Dermis microvascular lymphatic vessel endothelial cell (primary cell): ENCODE measurements at places on chromosomes 16 and 17. TPM values are rescaled to one million over a fixed set of nuclear protein-coding genes. Genes with fewer than 3 reads are reported as not detected.
A peak's percentile ranks its signal among the peaks of the same experiment; 100 is the strongest.

The CHD9NB gene
- 0.13 and 0.39 TPM in 2 replicates for total RNA-seq

DNA sequence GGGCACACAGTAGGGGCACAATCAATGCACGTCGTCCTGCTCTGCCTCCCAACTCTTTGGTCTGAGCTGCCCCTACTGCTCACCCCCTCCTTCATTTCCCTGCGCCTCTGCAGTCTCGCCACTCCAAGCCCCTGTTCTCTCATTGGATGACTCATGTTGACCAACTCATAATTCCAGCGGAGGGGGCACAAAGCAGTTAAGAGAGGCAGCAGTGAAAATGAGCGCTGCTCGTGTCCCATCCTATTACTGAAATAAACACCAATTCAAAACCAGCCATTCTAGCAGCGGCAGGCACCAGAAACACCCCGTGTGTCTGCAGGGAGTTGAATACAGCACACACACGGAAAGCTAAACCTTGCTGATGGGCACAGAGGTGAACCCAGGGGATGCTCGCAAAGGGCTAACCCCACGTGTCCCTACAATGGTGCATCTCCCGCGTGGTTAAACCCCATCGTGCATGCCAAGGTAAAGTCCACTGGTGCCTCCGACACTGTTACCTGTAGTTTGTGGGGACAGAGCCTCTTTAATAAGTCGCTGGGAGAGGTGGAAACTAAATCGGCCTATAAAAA lies 310.4 kb downstream of the XYLT1 start:
- DNase-seq = no peak

- DNase-seq = peak; percentile 31
These were observed 6.8 kb downstream of the UBALD2 start for GRCh38 chr17:76271669-76272540.

DNA sequence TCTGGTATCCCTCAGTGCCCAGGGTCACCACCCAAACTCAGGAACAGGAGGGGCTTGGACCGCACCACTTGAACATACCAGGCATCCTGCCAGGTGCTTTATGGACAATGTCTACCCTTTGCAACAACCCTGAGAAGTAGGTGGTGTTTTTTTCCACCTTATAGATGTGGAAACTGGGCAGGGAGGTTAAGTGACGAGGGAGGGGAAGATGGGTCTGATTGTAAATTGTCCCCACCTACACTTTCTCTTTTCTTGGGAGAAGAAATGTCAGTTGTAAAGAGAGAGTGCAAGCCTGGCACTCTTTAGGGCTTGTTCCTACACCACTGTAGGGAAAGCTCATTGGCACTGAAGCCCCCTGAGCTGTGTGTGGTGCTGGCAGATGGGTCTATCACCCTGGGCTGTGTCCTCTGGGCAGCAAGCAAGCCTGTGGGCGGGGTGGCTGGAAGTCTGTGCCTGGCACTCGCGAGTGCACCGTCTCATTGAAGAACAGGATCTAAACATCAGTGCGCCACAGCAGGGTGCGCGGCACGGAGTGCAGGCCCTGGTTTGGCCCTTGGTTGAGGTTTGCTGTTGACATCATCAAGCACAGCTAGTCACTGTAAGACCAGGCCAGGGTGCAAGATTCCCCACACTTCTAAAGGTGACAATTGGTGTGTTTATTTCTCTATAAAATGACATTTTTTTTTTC lies 15.1 kb downstream of the NOD2 start:
- no peak for DNase-seq

DNA sequence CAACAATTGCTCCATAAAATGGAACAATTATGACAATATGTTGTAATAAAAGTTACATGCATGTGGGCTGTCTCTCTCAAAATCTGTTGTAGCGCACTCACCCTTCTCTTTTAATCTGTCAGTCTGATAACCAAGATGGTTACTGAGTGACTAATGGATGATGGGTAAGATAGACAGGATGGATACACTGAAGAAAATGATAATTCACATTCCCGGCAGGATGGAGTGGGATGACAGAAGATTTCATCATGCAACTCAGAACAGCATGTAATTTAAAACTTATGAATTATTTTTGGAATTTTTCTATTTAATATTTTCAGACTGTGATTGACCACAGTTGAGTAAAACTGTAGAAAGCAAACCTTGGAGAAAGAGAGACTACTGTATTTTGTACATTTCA lies 30.5 kb downstream of the CDH13 start:
- no peak for DNase-seq

DNA sequence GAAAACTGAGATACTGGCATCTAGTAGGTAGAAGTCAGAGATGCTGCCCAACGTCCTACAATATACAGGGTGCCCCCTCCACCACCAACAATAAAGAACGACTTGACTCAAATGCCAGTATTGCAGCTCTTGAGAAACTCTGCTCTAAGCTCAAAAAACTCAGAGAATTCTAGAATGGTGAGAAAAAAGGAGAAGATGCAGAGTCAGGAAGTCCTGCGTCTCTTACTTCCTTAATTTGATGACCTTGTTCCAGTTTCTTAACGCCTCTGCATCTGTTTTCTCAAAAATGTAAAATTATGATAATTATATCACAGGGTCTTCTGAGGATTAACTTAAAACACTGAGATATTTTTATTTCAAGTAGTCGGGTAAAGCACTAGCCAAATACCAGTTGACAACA lies 1.7 kb upstream of the HSBP1 start:
- no peak for DNase-seq

DNA sequence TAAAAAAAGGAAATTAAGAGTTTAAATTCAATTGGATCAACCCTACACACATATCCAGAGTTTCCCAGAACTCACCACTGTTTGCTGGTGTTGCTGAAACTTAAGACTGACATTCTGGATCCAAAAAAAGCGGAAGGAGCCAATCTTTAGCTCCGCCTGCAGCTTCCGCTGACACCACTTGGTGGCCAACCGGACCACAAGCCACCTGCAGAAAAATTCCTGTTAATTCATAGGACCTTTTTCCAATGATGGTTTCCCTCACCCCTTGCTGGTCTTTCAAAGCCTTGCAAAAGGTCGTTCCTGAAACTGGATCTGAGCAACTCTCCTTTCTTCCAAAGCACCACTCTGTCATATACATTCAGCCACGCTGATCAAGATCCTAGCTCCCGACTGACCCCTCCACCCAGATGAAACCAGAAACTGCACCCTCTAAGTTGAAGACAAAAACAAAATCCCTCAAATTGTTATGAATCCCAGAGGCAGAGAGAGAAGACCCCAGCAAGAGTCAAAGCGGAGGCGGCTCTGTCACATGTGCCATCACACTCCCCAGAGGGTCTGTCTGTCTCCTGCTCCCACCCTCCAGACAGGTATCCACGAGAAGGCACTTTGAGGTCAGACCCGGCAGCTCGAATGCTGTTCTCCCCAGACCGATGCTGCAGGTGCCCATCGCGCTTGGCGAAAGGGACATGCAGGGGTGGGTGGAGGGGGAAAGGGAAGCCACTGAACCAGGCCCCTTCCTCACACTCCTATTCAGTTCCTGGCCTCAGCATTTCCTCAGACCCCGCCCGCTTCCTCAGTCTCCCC lies 773 bp downstream of the BLTP2 start:
- peak; percentile 10 for DNase-seq
